ENCODE measurements at places on chromosomes 4 and X. TPM values are rescaled to one million over a fixed set of nuclear protein-coding genes. Genes with fewer than 3 reads are reported as not detected.

The ARHGEF6 gene
- 26.1 TPM for polyA plus RNA-seq

The LYAR gene
- 19.5 TPM for polyA plus RNA-seq

The SULT1B1 gene
- 0.20 TPM for polyA plus RNA-seq

The PDE6B gene
- 1.8 TPM for polyA plus RNA-seq

The TRAPPC2 gene
- polyA plus RNA-seq = 6.8 TPM

The NPNT gene
- 5.1 TPM for polyA plus RNA-seq

The SH3BP2 gene
- polyA plus RNA-seq = 35.2 TPM

The CORIN gene
- polyA plus RNA-seq = 0.10 TPM

The ARAP2 gene
- 3.9 TPM for polyA plus RNA-seq

The CXCL8 gene
- polyA plus RNA-seq = 3.4 TPM

- H3K4me3 ChIP-seq = no peak overlapping the region
- no peak for DNase-seq
- no peak overlapping the region for H3K27ac ChIP-seq
- H3K36me3 ChIP-seq = no peaks in the 10 kb centered on the region
- no peaks in the 10 kb centered on the region for H3K4me1 ChIP-seq
Measured at GRCh38 chr4:117137145-117137544, 51.8 kb upstream of the TRAM1L1 start.

DNA sequence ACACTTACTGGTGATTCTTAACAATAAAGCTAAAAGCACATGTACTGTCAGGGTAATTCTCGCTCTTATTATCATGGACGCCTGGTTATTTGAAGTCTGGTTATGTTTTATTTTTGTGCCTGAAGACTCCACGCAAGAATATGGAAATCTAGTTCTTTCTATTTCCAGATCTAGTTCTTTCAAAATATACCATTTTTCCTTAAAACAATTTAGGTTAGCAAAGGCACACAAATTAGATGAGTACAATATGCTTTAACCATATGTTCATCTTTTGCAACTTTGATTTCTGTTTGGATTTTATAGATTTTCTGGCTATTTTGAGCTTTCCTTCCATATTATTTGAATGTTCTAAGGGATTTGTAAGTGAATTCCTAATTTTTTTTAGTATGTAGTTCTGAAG is 1783.1 kb downstream of the PCDH7 start:
- no peaks in the 10 kb centered on the region for H3K27me3 ChIP-seq
- H3K4me1 ChIP-seq = no peaks in the 10 kb centered on the region
- H3K4me3 ChIP-seq = no peak overlapping the region
- no peaks in the 10 kb centered on the region for H3K36me3 ChIP-seq
- H3K27ac ChIP-seq = no peak overlapping the region

- peaks cover 4% of the 10 kb centered on the region for H3K4me1 ChIP-seq
- DNase-seq = no peak
- H3K4me3 ChIP-seq = no peak overlapping the region
- no peak overlapping the region for H3K27ac ChIP-seq
- H3K36me3 ChIP-seq = no peaks in the 10 kb centered on the region
- no peaks in the 10 kb centered on the region for H3K27me3 ChIP-seq
Measured at GRCh38 chr4:185149392-185149791, 6.3 kb downstream of the SLC25A4 start.

DNA sequence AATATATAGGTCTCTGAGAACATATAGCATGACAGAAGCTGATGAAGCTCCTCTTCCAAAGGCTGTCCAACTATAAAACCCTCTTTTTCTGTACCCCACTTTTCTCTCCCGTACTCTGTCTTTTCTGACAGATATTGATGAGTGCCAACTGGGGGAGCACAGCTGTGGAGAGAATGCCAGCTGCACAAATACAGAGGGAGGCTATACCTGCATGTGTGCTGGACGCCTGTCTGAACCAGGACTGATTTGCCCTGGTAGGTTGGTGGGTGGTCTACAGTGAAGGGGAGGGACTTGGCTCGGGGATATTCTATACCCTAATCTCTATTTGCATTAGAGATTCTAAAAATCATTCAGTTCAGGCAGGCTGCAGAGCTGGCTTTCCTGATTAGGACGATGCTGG is 80.4 kb downstream of the EGF start:
- H3K4me1 ChIP-seq = no peaks in the 10 kb centered on the region
- no peak overlapping the region for H3K27ac ChIP-seq
- no peaks in the 10 kb centered on the region for H3K36me3 ChIP-seq
- H3K4me3 ChIP-seq = no peak overlapping the region
- DNase-seq = no peak

DNA sequence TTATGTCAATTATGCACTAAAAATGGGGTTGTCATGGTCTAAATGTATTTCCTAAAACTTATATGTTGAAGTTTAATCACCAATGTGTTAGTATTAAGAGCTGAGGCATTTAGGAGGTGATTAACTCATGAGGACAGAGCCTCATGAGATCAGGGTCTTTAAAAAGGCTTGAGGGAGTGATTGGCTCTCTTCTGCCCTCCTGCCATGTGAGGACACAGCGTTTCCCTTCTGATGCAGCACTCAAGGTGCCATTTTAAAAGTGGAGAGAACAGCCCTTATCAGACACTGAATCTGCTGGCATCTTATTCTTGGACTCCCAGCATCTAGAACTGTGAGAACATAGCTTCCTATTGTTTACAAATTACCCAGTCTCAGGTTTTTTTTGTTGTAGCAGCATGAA is 581.7 kb downstream of the KCNIP4 start:
- no peak for DNase-seq
- no peak overlapping the region for H3K4me3 ChIP-seq
- no peaks in the 10 kb centered on the region for H3K27me3 ChIP-seq
- H3K4me1 ChIP-seq = no peaks in the 10 kb centered on the region
- no peaks in the 10 kb centered on the region for H3K36me3 ChIP-seq
- H3K27ac ChIP-seq = no peak overlapping the region

- no peaks in the 10 kb centered on the region for H3K27me3 ChIP-seq
- H3K4me1 ChIP-seq = no peaks in the 10 kb centered on the region
- H3K36me3 ChIP-seq = no peaks in the 10 kb centered on the region
- DNase-seq = no peak
- no peak overlapping the region for H3K4me3 ChIP-seq
Measured at GRCh38 chr4:101078950-101079349, 268.4 kb downstream of the PPP3CA start.

DNA sequence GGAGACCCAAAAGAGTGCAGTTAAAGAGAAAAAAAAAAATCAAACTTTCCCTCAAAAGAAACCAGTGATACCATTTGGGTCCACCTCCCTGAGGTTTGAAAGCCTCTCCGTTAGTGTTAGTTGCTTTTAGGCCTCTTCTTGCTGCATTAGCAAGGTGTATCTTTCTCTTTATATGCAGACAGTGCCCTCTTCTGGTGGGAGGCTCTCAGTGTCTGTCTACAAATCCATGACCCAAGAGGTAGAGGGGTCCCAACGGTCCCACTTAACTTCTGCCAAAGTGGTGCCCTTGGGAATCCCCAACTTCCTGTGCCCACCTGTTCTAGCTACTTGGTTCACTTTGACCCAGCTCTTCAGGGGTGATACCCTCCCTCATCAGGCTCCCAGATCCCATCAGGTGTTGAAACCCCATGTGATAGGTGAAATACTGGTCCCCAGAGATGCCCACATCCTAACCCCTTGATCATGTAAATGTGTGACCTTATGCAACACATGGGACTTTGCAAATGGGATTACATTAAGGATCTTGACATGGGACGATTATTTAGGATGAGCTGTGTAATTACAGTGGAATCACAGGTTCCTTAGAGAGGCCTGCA is 63.7 kb upstream of the CD99 start:
- no peaks in the 10 kb centered on the region for H3K36me3 ChIP-seq
- H3K27me3 ChIP-seq = no peaks in the 10 kb centered on the region
- DNase-seq = peak; percentile 24
- no peak overlapping the region for H3K27ac ChIP-seq

DNA sequence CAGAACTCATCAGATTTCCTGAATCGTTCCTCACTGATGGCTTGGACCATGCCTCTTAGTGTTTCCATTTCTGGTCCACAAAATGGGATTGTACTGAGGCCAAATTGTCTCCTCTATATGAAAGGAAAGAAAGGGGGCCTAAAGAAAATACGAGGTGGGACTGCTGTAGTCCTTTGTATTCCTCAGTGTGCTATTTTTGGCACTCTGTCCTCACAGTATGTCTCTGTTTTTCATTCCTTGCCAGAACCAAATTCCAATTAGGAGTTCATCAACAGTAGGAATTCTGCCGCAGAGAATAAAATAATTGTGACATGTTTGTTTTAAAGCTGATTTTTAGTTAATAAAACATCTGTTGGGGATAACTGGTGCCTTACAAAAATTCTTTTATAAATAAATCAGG is 515.7 kb downstream of the SMARCA1 start:
- H3K27ac ChIP-seq = no peak overlapping the region
- H3K27me3 ChIP-seq = no peaks in the 10 kb centered on the region
- no peaks in the 10 kb centered on the region for H3K4me1 ChIP-seq
- no peak overlapping the region for H3K4me3 ChIP-seq
- no peaks in the 10 kb centered on the region for H3K36me3 ChIP-seq
- DNase-seq = no peak

DNA sequence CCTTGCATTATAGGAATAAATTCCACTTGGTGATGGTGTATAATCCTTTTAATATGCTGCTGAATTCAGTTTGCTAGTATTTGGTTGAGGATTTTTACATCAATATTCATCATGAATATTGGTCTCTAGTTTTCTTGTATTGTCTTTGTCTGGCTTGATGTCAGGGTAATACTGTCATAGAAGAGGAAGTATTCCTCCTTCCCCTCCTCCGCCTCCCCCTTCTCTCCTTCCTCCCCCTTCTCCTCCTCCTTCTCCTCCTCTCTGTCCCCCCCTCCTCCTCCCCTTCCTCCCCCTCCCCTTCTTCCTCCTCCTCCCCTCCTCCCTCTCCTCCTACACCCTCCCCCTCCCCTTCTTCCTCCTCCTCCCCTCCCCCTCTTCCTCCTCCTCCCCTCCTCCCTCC is 65.8 kb downstream of the RGS12 start:
- H3K27me3 ChIP-seq = no peaks in the 10 kb centered on the region
- DNase-seq = no peak
- H3K27ac ChIP-seq = no peak overlapping the region
- no peaks in the 10 kb centered on the region for H3K36me3 ChIP-seq
- no peak overlapping the region for H3K4me3 ChIP-seq
- H3K4me1 ChIP-seq = peaks cover 5% of the 10 kb centered on the region

DNA sequence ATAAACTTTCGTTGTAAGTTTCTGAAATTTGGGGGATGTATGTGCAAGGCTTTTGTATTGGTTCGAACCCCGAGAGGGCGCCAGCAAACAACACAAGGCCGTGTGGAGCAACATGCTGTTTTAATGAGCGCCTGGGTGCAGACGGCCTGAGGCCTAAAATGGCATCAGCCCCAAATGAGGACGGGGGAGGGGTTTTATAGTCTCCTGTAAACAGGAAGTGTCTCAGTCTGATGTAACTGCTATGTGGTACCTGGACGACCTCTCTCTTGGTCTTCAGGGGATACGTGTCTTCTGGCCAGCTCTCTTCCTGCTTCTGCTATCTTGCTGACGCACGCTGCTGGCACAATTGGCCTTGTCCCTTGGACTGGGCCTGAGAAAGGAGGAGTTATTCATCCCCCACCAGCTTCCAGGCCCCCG is 1348.0 kb downstream of the ADGRL3 start:
- H3K4me1 ChIP-seq = no peaks in the 10 kb centered on the region
- no peaks in the 10 kb centered on the region for H3K27me3 ChIP-seq
- H3K4me3 ChIP-seq = no peak overlapping the region
- DNase-seq = no peak
- no peak overlapping the region for H3K27ac ChIP-seq

DNA sequence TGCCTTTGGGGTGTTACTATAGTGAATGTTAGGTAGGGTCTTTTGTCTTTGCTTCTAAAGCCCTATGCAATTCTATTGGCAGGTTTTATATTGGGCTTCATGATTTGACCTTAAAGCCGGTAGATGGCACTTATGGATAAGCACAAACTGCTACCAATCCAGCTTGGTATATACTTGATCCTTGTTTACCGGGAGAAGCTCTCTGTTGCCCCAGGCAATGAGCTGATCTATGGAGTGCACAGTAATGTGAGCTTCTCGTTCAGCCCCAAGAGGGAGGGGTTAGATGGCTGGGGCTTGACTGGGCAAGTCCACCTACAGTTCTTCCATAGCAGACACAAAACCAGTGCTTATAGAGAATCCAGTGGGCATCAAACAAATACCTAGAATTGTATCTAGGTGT is 287.2 kb upstream of the CT83 start:
- no peak for DNase-seq
- no peak overlapping the region for H3K4me3 ChIP-seq
- H3K4me1 ChIP-seq = no peaks in the 10 kb centered on the region

DNA sequence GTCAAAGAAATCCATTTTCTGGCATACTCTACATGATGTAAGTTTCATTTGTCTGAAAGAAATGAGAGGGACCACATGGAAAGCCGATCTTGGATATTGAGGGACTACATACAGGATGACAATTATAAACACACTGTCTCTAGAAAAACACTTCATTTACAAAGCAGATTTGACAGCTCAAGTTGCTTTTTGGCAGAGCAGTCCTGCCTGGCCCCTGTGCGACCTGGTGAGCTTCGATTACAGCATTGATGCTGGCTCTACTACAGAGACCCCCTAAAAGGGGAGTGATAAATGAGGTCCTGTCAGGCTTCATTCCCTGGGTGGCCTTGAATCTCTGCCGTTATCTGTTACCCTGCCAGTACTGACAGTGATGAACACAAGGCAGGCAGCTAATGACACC is 215.2 kb upstream of the NOCT start:
- DNase-seq = no peak
- no peaks in the 10 kb centered on the region for H3K4me1 ChIP-seq
- H3K4me3 ChIP-seq = no peak overlapping the region
- no peak overlapping the region for H3K27ac ChIP-seq

DNA sequence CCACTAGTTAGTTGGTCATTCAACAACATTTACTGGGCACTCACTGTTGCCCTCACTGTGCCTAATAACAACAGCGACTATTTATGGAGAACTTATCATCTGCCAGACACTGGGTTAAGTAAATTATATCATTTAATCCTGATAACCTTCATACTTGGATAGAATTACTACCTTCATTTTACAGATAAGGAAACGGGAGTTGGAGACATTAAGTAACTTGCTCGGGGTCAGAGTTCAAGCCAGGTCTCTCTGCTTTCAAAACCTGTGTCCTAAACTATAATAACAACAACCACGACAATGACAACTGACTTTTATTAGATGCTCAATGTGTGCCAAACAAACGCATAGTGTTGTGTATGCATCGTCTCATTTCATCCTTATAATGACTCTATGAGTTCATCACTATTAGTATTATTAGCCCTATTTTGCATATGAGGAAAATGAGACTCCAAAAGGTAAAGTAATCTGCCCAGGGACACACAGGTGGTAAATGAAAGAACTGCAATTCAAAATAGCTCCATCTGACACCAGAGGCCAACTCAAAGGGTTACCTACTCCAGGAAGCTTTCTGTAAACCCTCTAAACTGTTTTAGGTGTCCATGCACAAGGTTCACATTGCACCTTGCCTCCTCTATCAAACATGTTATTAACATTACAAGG is 98.4 kb upstream of the ACSL4 start:
- H3K27ac ChIP-seq = no peak overlapping the region
- peaks cover 3% of the 10 kb centered on the region for H3K27me3 ChIP-seq
- no peaks in the 10 kb centered on the region for H3K36me3 ChIP-seq
- H3K4me1 ChIP-seq = no peaks in the 10 kb centered on the region
- H3K4me3 ChIP-seq = no peak overlapping the region

DNA sequence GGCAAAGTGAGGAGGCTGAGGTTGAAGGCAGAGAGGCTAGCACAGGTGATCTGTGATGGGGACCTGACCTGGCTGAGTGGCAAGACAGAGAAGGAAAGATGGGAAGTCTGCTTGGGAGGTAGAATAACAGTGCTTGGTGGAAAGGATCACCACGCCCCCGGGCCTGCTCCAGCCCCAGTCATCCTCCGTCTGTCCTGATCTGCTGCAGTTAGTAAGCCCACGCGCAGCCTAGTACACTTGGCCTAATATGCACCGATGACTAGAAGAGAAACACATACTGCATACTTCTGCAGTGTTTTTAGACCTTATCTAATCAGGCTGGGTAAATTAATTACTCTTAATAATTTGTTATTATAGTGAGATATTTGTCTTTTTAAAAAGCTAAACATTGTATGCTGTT is 103.7 kb upstream of the KLF3 start:
- H3K4me1 ChIP-seq = no peaks in the 10 kb centered on the region
- no peaks in the 10 kb centered on the region for H3K36me3 ChIP-seq
- DNase-seq = no peak

Data from adrenal gland (tissue), 19 donors.